Cortex of kidney (tissue), 1 donor: ENCODE measurements at places on chromosomes 2 and 18.

- DNase-seq = no peak
Observed at GRCh38 chr2:176493909-176494308, 224.7 kb downstream of the MTX2 start.

GRCh38 chr2:226742347-226742746 lies 57.3 kb downstream of the IRS1 start:
- no peak for DNase-seq

DNA sequence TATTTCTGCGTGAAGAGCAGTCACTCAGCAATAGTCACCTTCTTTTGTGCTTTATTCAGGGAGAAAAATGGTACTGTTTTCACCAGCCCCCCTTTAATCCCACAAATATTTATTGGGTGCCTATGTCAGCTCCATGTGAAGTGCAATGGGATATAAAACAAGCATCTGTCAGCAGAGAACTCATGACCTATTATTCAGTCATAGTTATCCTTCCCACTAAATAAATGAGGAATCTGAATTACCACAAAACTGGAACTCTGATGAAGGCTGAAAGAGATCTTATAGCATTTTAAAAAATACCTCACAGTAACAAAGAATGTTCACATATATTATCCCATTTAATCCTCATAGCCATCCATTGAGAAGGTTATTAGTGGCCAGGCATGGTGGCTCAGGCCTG lies 45.8 kb downstream of the DHX57 start:
- DNase-seq = no peak

DNA sequence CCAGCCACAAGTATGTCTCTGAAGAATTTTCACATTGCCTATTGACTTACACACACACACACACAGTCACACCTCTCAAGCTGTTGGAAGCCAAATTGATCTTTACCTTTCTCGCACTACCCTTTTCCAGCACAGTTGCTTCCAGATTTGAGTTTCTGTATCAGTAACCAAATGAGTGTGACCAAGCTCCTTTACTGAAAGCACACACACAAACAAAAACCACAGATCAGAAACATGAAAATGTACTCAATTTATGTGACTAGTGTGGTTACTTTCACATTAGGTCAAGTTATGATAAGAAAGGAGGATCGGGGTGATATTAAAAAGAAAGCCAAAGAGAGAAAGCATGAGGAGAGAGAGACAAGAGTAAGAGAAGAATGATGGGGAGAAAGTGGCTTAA lies 993.9 kb upstream of the POU3F3 start:
- no peak for DNase-seq

GRCh38 chr2:106095478-106096298 lies 98.4 kb downstream of the UXS1 start:
- DNase-seq = no peak

DNA sequence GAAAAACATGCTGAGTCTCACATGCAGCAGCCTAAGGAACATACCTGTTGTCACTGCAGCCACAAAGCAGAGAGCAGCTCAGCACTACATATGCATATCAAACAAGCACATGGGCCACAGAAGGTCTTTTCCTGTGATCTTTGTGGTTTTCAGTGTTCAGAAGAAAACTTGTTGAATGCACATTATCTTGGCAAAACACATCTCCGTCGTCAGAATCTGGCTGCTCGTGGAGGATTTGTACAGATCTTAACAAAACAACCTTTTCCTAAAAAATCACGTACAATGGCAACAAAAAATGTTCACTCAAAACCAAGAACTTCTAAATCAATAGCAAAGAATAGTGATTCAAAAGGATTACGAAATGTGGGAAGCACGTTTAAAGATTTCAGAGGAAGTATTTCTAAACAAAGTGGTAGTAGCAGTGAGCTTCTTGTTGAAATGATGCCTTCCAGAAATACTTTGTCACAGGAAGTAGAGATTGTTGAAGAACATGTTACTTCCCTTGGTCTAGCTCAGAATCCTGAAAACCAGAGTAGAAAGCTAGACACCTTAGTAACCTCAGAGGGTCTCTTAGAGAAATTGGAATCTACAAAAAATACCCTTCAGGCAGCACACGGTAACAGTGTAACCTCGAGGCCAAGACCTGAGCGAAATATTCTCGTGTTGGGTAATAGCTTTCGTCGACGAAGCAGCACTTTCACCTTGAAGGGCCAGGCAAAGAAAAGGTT lies 34.1 kb downstream of the ZNF407 start:
- DNase-seq = no peak

GRCh38 chr2:159797543-159798375 lies at the start of gene CD302:
TSS of gene CD302 (minus strand) at chr2:159798208. CDS start at chr2:159798198, 10 bp downstream.
- no peak for DNase-seq

DNA sequence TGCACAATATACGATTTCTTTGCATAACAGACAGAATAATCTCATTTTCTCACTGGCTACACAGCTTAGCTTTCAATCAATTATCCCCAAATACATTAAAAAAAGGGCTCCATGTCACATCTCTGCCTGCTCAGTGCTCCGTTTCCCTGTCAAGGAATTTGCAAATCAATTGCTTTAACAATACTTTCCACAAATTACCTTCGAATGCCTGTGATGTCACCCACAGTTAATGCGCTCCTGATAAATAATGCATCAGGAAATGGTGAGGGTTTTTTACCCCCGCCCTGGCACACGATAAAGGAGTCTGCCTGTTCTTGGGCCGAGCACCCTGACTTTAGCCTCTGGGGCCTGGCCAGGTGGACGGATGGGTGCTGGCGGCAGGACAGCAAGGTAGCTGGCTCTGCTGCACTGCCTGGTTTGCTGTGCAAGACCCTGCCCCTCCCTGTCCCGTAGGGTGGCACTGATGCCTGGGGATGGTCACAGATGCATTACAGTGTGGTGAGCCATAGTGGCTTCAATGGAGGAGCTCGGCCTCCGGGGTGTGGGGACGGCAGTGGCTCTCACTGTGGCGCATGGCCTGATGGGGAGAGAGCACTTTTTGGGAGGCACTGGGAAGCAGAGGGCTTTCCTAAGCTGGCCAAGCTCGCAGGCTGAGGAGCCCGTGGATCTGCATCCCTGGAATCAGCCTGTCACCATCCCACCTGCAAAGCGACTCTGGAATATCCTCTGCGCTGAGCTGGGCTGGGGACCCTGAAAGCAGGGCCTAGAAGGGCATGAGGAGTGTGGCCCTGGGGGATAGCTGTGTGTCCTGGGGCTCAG lies 88.3 kb upstream of the HS6ST1 start:
- no peak for DNase-seq

DNA sequence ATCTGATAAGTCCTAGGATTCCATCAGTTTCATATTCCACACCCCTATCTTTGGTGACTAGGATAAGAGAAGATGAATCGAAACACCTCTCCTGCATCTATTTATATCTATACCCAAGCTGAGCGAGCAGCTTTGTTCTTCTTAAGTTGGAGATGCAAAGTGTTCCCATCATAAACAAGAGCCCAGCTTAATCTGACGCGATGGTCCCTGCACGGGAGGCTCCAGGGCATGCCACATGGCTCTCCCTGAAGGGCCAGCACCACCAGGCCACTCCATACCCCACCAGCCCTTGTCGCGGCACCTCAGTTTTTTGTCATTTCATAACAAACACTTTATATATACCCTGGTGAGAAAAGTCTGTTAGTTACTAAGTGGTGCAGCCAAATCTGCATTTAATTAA lies 255.3 kb downstream of the L3MBTL4 start:
- DNase-seq = no peak

GRCh38 chr2:124915567-124915966 lies 890.5 kb downstream of the CNTNAP5 start:
- DNase-seq = no peak

- DNase-seq = no peak
Observed at GRCh38 chr2:43576981-43577892, 18.6 kb downstream of the THADA start.

- no peak for DNase-seq
Observed at GRCh38 chr2:161208527-161209139, 48.4 kb downstream of the TANK start.

DNA sequence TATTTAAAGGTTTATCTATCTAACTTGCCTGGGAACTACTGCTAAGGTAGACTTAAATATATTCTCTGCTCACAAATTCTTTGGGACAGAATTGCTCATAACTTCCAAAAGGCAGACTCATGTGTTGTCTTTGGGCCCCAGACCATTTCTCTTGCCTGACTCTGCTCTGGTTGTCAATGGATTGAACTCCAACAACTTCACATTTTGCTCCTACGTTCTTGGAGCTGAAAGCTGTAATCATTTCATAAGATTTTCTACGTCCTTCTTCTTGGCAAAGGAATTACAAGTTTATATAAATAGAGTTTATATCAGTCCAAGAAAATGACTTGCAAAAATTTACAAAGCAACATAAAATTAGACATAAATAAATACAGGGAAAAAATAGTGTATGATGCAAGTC lies 32.9 kb upstream of the PPM1B start:
- DNase-seq = no peak

- no peak for DNase-seq
Observed at GRCh38 chr2:136306836-136307235, 188.9 kb upstream of the CXCR4 start.

DNA sequence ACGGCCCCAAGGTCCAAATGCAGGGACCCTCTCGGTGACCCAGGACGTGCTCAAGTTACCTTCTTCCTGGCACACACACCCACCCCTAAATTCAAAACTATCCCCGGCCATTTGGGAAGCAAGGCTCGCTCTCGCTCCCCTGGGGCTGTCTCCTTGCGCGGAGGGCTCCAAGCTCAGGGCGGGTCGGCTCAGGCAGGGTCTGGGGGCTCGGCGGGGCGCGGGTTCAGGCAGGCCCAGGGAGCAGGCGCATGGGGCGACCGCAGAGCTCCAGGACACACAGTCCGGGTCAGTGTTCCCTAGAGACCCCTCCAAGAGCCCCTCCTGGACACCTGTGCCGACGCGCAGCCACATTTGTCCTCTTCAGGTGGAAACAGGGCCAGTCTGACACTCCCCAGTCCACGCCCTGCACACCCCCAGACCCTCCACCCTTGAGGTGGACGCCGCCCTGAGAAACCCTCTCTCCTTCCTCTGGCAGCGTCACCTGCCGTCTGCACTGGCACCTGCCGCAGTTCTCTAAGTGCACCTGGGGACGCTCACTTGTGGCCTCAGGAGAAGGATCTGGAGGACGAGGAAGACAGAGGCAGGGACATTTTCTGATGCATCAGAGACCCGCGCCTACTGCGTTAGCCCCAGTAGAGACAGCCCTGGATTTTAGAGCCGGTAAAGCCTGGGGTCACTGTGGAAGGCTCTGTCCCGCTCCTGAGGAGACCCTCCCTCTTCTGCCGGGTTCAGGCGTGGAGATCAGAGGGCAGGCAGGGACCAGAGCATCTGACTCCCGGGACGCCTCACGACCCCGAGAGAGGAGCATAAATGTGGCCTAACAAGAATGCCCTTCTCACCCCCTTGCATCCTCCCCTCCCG lies 138.8 kb downstream of the TWIST2 start:
- DNase-seq = no peak

DNA sequence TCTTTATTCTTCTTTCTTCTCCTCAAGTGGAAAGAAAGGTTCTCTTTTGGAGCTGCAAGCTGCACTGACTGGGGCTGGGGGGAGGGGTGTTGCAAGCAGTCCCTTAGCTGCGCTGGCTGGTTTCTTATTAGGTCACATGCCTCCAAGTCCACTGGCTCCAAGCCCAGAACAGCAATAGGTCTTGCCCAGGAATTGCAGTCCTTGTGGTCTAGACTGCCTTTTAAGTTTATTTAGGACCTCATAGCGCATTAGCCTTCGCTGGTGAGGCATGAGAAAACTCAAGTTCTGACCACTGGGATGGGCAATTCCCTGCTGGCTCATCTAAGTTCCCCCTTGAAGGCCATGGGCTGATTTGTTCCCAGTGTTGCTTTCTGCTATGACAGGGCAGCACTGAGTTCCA lies 138.6 kb upstream of the SCN7A start:
- DNase-seq = no peak

- no peak for DNase-seq
Observed at GRCh38 chr18:21686282-21687105, 18.1 kb downstream of the ABHD3 start.

DNA sequence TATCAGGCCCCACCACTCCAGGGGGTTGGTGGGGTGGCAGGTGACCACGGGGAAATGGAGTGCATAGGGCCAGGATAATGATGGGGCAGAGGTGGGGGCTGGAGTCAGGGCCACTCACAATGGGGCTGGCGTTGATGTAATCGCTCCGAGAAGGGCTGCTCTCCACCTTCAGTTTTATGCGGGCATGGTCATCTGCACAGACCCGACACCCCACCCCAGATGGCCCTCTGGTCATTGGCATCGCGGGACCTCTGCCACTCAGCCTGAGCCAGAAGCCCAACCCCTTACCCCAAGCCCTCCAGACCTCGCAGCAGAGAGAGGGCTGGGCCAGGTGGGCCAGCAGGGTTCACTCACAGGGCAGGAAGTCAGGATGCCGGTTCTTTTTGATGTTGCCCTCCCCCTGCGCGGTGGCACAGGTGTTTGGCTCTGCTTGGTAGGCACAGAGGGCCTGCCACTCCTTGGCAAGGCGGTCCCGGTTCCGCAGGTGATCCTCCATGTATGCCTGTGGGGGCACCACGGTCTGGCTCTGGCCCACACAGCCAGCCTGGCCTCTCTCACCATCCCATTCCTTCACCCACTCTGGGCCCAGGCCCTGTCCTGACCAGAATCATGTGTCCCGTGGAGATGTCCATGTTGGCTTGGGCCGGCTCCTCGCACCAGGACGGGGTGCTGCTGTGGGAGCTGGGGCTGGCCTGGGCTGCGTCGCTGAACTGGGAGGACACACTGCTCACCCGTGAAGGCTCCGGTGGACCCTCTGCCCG lies 12.4 kb downstream of the PTPRN start:
- no peak for DNase-seq

DNA sequence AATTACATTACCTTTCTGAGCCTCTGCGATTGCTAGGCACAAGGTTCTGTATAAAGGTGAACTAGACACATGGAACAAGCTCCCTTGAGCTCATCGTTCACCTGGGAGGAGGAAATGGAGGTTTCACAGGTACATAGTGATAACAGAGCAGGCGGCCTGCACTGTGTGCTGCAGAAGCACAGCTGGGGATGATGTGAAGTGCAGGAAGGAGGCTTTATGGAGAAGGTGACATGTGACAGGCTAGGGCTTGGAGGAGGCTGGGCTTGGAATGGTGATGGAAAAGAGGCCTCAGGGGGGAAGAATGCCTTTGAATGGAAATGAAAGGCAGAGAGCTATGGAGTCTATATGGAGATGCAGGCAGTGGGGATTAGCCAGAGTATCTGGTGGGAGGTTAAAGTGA lies 22.9 kb downstream of the MARCHF4 start:
- no peak for DNase-seq
